Immature natural killer cell (primary cell): ENCODE measurements at places on chromosomes 13 and 19. TPM values are rescaled to one million over a fixed set of nuclear protein-coding genes. Genes with fewer than 3 reads are reported as not detected.
A peak's percentile ranks its signal among the peaks of the same experiment; 100 is the strongest.

KASH5 gene
- not detected for polyA plus RNA-seq

MAN2B1 gene
- 44.4 TPM for polyA plus RNA-seq

RASIP1 gene
- polyA plus RNA-seq, result not detected

EDNRB gene
- polyA plus RNA-seq, result not detected

FGF22 gene
- polyA plus RNA-seq, result not detected

CPB2 gene
- not detected for polyA plus RNA-seq

GRCh38 chr19:29537181-29537580 is 11.4 kb downstream of the VSTM2B start:
- H3K4me3 ChIP-seq, result no peak overlapping the region
- no peak for DNase-seq
- H3K27ac ChIP-seq, result no peak overlapping the region

DNA sequence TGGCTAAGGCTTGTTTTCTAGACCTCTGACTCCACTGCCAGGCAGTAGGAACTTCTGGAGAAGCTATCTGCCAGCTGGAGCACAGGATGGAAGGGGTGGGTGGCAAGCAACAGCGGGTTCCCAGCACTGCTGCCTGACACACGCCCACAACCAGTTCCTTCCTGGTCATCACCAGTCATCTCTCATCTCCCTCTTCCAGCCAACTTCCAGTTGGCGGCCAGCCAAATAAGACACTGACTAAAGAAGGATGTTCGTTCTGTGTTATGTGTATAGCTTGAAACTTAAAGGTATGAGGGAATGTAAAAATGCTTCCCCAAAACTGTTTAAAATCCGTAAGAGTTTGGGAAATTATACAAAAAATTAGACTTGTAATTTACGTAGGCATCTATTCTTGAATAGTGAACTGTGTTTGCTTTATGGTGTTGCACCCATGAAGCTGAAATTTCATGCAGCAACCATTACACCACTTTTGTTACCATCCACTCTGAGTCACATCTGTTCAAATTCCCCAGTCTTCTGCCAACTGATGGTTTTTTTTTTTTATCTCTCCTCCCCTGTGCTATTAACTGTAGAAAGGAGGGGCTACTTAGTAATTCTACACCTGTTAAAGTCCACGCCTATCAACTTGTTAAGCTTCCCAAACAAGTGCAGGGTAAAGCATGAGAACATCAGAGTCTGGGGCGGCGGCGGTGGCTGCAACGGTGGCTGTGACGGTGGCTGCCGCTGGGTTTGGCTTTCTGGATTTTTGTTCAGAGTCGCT is 86.2 kb upstream of the FRY start:
- H3K4me1 ChIP-seq, result peaks cover 6% of the 10 kb centered on the region
- H3K27ac ChIP-seq, result no peak overlapping the region
- H3K4me3 ChIP-seq, result no peak overlapping the region
- no peak for DNase-seq

- no peak overlapping the region for H3K4me3 ChIP-seq
- peaks cover 8% of the 10 kb centered on the region for H3K27me3 ChIP-seq
- H3K4me1 ChIP-seq, result no peaks in the 10 kb centered on the region
- H3K36me3 ChIP-seq, result no peaks in the 10 kb centered on the region
These were observed 24.3 kb upstream of the SHFL start for GRCh38 chr19:10061717-10062310.

DNA sequence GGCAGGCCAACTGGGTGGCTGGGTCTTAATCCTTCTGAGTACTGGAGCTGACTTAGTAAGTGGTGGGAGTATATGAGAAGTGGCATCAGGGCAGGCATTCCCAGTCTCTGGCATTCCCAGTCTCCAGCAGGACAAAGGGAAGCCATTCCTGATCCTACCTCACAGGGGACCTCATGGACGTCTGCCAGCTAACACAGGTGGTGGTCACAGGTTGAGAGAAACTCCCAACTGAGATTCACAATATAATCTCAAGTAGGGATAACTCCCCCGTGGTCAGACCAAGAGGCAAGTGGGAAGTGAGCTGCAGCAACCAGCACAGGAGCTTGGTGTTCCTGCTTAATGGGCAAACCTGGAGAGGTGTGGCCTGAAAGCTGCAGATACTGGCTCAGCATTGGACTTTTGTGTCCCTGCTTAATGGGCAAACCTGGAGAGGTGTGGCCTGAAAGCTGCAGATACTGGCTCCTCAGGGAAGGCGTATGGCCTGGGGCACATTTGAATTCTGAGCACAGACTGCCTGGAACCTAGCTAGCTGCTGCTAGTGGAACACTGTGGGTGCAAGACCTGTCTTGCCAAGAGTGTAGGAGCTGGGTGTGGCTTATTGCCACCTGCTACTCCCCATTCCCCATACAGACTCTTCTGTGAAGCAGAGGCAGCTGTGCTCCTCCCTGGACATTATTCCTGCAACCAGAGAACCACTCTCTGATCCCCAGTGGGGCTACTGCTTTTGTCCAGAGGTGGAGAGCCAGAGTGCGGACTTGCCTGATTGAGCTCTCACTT is 25.9 kb upstream of the OR10H2 start:
- H3K27ac ChIP-seq, result no peak overlapping the region
- H3K4me1 ChIP-seq, result no peaks in the 10 kb centered on the region
- peaks cover 10% of the 10 kb centered on the region for H3K27me3 ChIP-seq
- H3K4me3 ChIP-seq, result no peak overlapping the region
- H3K36me3 ChIP-seq, result no peaks in the 10 kb centered on the region

- no peaks in the 10 kb centered on the region for H3K36me3 ChIP-seq
- H3K4me1 ChIP-seq, result no peaks in the 10 kb centered on the region
- H3K4me3 ChIP-seq, result no peak overlapping the region
- no peak overlapping the region for H3K27ac ChIP-seq
- H3K27me3 ChIP-seq, result no peaks in the 10 kb centered on the region
These were observed 497.3 kb downstream of the KLF5 start for GRCh38 chr13:73556128-73556527.

- H3K27ac ChIP-seq, result no peak overlapping the region
- peaks cover 39% of the 10 kb centered on the region for H3K4me1 ChIP-seq
- no peak for DNase-seq
- no peaks in the 10 kb centered on the region for H3K36me3 ChIP-seq
- H3K27me3 ChIP-seq, result peaks cover 15% of the 10 kb centered on the region
These were observed 14.2 kb upstream of the RASA3 start for GRCh38 chr13:114146629-114147028.

- H3K27me3 ChIP-seq, result peaks cover 3% of the 10 kb centered on the region
- no peak for DNase-seq
- no peaks in the 10 kb centered on the region for H3K36me3 ChIP-seq
- peak overlapping the region; percentile 87 for H3K27ac ChIP-seq
These were observed 9.9 kb downstream of the DNM2 start for GRCh38 chr19:10727685-10728201.

DNA sequence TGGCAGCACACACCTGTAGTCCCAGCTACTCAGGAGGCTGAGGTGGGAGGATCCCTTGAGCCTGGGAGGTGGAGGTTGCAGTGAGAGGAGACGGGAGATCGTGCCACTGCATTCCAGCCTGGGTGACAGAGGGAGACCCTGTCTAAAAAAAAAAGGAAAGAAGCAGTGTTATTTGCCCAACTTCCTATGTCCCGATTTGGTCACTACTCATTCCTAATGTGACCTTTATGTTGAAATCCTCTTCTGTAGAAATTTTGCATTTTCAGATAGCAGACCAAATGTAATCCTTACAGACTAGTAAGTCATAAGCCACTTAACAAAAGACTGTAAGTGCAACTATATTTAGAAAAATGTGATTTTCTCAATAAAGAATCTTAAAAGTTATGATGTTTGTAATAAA is 18.2 kb upstream of the STK24 start:
- H3K4me1 ChIP-seq, result peaks cover 2% of the 10 kb centered on the region
- H3K36me3 ChIP-seq, result no peaks in the 10 kb centered on the region
- H3K4me3 ChIP-seq, result no peak overlapping the region
- peaks cover 2% of the 10 kb centered on the region for H3K27me3 ChIP-seq

DNA sequence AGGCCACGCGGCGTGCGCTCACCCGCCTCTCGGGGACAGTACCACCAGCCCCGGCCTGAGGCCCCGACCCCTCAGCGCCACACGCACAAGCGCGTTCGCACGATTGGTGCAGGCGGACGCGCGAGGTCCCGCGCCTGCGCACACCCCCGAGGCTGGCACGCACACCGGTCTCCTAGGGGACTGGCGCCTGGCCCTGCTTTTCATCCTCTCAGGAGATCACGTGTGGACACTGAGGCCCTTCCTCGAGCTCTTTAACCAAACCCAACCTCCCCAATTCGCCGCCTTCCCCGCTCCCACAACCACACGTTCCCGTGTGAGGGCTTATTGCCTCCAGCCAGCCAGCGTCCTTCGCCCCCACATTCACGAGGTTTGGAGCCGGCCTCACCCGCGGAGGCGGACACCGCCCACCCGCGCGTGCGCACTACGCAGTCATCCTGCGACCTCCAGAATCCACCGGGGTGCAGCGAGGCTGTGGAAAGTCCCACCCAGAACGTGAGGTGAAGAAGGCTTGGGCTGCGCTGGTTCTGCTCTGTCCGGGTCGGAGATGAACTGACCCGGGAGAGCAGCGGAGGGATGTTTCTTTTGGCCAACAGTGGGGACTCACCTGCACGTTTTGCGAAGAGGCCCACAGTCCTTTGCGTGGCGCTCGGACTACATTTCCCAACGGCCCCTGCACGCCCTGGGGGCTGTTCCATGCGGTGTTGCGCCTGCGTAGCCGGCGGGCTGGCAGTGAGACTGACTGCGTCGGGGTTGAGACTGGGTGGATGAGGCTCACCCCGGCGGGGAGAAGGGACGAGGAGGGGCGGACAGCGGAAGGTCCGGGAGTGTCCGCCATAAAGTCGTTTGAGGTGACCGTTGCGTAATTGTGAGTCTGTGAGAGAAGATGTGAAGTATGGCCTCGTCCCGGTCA is 539 bp upstream of the ZNF667 start:
- peaks cover 16% of the 10 kb centered on the region for H3K27me3 ChIP-seq
- peak; percentile 70 for DNase-seq
- H3K27ac ChIP-seq, result peak overlapping the region; percentile 88
- H3K4me3 ChIP-seq, result peak overlapping the region; percentile 84

- H3K27me3 ChIP-seq, result no peaks in the 10 kb centered on the region
- no peak overlapping the region for H3K27ac ChIP-seq
- H3K4me1 ChIP-seq, result no peaks in the 10 kb centered on the region
- no peaks in the 10 kb centered on the region for H3K36me3 ChIP-seq
- no peak for DNase-seq
These were observed 37.6 kb upstream of the RNF113B start for GRCh38 chr13:98214707-98215106.

DNA sequence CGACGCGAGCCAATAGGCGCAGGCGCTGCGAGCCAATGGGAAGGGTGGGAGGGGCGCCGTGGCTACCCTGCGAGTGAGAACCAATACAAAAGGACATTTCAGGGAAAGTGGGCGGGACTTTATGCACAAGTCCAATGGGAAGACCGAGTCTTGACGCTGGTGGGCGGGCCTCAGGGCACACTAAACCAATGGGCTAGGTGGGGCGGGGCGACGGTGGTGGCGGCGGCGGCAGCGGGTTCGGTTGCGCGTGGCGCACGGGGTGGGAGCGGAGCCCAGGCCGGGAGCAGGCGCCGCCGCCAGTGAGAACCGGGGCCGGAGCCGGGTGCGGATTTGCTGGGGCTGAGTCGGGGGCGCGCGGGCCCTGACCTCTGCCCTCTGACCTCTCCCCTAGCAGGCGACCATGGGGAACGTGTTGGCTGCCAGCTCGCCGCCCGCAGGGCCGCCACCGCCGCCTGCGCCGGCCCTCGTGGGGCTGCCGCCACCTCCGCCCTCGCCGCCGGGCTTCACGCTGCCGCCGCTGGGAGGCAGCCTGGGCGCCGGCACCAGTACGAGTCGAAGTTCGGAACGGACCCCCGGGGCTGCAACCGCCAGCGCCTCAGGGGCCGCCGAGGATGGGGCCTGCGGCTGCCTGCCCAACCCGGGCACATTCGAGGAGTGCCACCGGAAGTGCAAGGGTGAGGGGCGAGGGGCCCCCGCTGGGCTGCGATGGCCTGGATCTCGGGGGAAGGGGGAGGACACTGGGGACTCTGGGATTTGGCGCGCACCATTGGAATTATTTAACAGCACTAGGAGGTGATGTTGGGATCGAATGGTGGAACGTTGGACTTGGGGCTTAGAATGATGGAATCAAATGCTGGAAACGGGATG is at the start of gene TOMM40:
TOMM40 (plus strand) TSS at position 239 of the 867 bp plus-strand sequence; CDS start at position 401, 162 bp downstream.
- peak within 1 kb of the TSS; percentile 89 for H3K4me3 ChIP-seq
- peaks cover 13% of the 10 kb centered on the region for H3K36me3 ChIP-seq
- H3K27ac ChIP-seq, result peak within 1 kb of the TSS; percentile 93

- no peaks in the 10 kb centered on the region for H3K36me3 ChIP-seq
- DNase-seq, result no peak
- peaks cover 92% of the 10 kb centered on the region for H3K4me1 ChIP-seq
- H3K27ac ChIP-seq, result peak overlapping the region; percentile 51
- no peak overlapping the region for H3K4me3 ChIP-seq
- no peaks in the 10 kb centered on the region for H3K27me3 ChIP-seq
These were observed 77.2 kb downstream of the KLF12 start for GRCh38 chr13:74056801-74057542.

- peaks cover 15% of the 10 kb centered on the region for H3K27me3 ChIP-seq
- no peak overlapping the region for H3K4me3 ChIP-seq
- DNase-seq, result no peak
- H3K4me1 ChIP-seq, result no peaks in the 10 kb centered on the region
- no peaks in the 10 kb centered on the region for H3K36me3 ChIP-seq
These were observed 98.0 kb upstream of the WASF3 start for GRCh38 chr13:26459276-26460131.

DNA sequence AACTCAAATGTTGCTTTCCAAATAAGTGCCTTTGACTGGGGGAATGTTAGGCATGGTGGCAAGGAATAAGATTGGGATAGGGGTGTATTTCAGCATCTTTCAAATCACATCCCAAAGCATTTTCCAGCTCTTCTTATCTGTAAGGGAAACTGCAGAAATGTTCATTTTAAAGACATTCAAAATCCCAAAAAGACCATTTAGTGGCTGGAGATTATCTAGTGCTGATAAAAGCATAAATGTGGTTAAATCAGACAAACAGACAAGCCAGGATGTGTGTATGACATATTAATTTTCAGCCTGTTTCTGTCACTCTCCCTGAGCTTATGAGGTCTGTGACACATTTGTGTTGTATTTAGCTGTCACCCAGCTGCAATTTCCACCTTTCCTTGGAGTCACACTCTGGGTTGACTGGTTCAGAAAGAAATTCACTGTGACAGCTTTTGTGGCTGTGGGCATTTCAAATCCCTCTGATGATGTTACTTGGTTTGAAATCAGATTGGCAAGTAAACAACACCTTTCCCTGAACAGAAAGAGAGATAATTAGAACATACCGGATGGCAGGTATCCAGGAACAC is 69.7 kb upstream of the SIAH3 start:
- H3K36me3 ChIP-seq, result no peaks in the 10 kb centered on the region
- H3K4me1 ChIP-seq, result no peaks in the 10 kb centered on the region
- no peak overlapping the region for H3K27ac ChIP-seq
- no peak overlapping the region for H3K4me3 ChIP-seq

GRCh38 chr19:49786376-49786820 is 19.6 kb downstream of the AP2A1 start:
- H3K36me3 ChIP-seq, result peaks cover 47% of the 10 kb centered on the region
- H3K27me3 ChIP-seq, result no peaks in the 10 kb centered on the region
- H3K4me1 ChIP-seq, result peaks cover 19% of the 10 kb centered on the region

DNA sequence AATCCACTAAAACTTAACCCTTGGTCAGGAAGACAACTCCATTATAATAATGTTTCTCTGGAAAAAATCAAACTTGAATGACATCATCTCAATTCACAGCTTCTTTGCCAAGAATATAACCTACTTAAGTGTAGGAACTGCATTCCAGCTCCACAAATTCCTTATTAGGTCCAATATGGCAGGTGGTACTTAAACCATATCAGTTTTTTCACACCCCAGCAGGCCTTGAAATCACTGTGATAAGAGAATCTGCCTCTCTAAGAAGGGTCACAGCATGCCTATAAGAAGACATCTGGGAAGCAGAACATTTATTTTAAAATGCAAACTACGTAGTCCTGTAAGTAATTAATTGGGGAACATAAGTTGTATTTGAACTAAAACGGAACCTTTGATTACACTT is 687.8 kb downstream of the DIAPH3 start:
- no peaks in the 10 kb centered on the region for H3K27me3 ChIP-seq
- peaks cover 18% of the 10 kb centered on the region for H3K4me1 ChIP-seq
- DNase-seq, result no peak
- no peak overlapping the region for H3K27ac ChIP-seq
- H3K36me3 ChIP-seq, result no peaks in the 10 kb centered on the region
